ENCODE measurements at places on chromosomes 12 and 14. TPM values are rescaled to one million over a fixed set of nuclear protein-coding genes. Genes with fewer than 3 reads are reported as not detected.

DNA sequence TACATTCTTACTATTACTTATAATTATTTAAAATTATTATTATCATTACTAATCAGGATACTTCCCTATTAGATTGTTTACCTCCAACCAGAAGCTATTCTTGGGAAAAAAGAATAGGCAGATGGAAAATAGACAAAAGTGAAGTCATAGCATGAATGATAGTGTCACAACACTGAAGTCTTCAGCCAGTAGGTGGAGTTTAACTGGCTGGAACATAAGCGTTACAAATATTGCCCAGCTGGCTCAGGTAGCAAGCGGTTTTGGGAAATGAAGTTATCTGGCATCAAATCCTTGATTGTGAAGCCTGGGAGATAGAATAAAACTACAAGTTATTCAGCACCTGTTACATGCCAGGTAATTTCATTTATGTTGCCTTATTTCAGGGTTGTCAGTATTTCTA is 762.9 kb downstream of the C12orf50 start:
- DNase-seq: peak; percentile 37

- DNase-seq: peak; percentile 82
Measured at GRCh38 chr12:108804271-108804953, 53.0 kb downstream of the SSH1 start.

DNA sequence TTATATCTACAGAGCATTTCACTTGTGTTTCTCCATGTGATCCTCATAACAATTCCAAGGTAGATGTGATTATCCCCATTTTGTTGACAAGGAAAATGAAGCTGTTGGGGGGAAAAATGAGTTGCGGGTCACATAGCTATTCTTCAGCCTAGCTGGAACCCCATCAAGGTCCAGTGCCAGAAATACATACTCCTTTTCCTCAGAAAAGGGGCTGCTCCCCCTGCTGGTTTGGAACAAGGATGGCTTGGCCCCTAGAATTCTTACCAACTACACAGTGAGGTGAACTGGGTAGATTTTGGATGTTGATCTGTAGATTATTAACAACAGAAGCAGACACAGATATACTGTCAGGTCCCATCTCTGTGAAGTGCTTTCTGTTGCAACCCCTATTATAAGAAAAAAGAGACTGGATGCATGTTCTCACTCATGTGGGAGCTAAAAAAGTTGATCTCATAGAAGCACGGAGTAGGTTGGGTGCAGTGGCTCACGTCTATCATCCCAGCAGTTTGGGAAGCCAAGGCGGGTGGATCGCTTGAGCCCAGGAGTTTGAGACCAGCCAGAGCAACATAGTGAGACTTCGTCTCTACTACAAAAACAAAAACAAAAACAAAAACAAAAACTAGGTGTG is 8.9 kb downstream of the IKZF4 start:
- DNase-seq: peak; percentile 74

GRCh38 chr12:126588586-126589249 is 1523.5 kb downstream of the AACS start:
- no peak for DNase-seq

- DNase-seq: no peak
Measured at GRCh38 chr12:104856531-104856930, 101.6 kb downstream of the SLC41A2 start.

GRCh38 chr12:14651371-14651770 is 45.0 kb downstream of the GUCY2C start:
- DNase-seq: no peak

- no peak for DNase-seq
Measured at GRCh38 chr12:109510196-109510595, 32.8 kb downstream of the UBE3B start.

GRCh38 chr12:97561619-97562290 is 99.2 kb downstream of the RMST start:
- no peak for DNase-seq

DNA sequence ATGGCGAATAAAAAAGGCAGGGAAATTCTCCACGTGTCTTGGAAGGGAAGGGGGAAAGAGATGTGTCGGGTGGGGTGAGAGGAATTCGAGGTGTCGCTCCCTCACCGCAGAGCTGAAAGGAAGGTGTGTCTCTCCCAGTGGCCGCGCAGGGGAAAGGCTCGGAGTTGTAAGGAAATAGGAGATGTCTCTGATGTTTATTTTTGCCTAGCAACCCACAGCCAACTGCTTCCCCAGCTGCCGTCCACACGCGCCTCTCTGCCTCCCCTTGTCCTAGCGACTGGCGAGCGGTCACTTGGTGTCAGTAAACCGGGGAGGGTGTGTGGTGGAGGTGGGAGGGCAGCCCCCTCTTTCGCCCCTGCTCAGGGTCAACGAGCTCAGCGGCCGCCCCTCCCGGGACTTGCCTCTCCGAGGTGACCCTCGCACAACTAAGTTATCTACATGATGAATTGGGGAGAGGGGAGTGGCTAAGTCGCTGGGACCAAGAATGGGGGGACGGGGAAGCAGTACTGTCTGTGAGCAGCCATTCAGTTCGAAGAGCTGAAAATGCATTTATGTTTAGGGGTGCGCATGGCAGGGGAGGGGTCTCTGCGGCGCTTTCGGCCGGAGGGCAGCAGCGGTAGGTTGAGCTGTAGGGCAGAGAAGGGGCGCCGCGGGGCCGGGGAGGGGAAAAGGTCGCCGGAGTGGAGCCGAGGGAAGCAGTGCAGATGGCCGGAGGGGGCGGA is 585 bp upstream of the DYRK2 start:
- DNase-seq: peak; percentile 90

DNA sequence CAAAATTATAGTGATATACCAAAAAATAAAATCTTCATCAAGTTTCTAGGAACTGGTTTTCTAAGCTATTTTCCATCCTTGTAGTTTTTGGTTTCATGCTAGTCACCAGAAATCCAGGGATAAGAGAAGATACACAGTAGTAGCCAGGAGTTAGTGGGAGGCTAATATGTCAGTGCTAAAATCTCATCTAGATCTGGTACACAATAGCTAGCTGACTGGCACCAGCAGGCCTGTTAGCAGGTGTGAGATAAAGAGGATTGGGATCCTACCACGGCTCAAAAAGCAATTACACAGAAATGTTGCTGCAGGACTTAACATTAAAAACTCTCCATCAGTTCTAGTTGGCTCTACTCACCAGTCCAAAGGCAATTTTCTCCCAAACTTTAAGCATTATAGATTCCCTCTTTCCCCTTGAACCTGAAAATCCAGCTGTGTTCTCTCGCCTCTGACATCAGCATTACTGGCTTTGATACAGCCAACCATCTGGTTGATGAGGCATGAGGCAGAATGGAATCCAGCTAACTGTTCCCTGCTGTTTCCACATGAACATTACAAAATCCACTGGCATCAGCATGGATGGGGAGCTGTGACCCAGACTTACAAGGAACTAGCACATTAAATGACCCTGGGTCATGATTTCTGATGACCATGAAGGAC is 41.8 kb upstream of the CCDC196 start:
- DNase-seq: peak; percentile 38

DNA sequence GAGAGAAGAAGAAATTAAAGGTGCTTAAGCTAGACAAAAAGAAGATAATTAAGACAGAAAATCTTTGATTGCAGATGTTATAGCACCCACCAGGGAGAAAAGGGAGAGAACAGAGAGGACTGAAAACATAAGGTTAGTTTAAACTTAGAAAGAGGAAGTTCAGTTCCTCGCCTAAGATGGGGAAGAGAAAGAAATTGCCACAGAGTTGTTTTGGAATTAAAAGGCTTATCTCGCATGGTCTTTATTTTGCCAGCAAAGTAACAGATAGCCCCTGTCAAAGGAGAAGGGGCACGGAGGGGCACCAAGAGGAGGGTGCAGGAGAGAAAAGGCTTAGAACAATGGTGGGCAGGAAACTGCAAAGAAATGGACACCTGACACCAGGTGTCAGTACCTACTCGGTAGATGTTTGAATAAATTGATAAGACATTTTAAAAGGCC is 17.8 kb upstream of the OXA1L start:
- no peak for DNase-seq

- no peak for DNase-seq
Measured at GRCh38 chr14:50063876-50064420, 52.4 kb downstream of the VCPKMT start.

GRCh38 chr12:27179400-27180214 is 64.5 kb upstream of the STK38L start:
- no peak for DNase-seq

- DNase-seq: no peak
Measured at GRCh38 chr14:106276326-106277267, 750.2 kb downstream of the TMEM121 start.

- no peak for DNase-seq
Measured at GRCh38 chr12:65014504-65015271, 106.4 kb downstream of the WIF1 start.

DNA sequence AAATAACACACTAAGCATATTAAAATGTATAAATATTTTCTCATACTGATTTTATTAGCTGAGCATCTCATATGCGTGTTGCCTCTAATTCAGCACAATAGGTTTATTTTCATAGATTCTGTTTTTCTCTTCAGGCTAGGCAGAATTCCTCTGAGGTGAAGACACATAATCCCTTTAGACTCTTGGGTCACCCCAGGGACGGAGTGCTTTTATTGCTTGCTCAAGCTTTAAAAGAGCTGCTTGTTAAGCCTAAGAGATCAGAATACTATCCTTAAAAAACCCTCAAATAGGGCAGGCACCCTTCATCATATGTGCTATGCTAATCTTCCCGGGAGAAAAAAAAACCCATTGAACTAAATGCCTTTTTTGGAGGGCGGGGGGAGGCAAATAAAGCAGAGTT is 390.1 kb downstream of the KCNH5 start:
- no peak for DNase-seq

GRCh38 chr12:118472940-118473339 is 96.6 kb downstream of the SUDS3 start:
- DNase-seq: no peak

DNA sequence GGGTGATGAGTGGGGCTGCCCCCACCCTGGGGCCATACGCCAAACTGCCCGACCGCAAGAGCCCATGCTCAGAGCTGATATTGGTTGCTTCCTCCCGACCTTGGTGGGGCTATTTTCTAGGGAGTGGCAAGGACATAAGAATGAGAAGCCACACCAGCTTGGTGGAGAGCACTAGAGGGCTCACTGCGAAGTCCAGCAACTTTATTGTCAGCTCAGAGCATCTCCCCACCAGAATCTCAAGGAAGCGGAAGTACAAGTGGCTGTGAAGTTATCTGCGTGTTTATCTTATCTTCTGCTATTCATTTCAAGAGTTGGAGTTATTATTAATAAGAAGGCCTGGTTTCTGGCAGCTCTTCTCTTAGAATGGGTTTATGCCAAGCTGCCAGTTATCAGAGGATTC is 4.9 kb upstream of the PLXNC1 start:
- DNase-seq: no peak

RARG gene
- polyA plus RNA-seq: not detected

NPAS3 gene
- 4.5 TPM for polyA plus RNA-seq

HCAR1 gene
- 0.10 TPM for polyA plus RNA-seq

RPS6KL1 gene
- polyA plus RNA-seq: 10.4 TPM

KRT6C gene
- polyA plus RNA-seq: not detected

KRT75 gene
- polyA plus RNA-seq: not detected

SLC17A8 gene
- polyA plus RNA-seq: 0.22 TPM

RTL1 gene
- polyA plus RNA-seq: 33.0 TPM

LGMN gene
- polyA plus RNA-seq: 81.8 TPM

B4GALNT1 gene
- 1.7 TPM for polyA plus RNA-seq

CLEC2A gene
- polyA plus RNA-seq: not detected

IRAK3 gene
- polyA plus RNA-seq: 8.1 TPM

NOXRED1 gene
- polyA plus RNA-seq: 0.48 TPM

ABHD12B gene
- 0.64 TPM for polyA plus RNA-seq

KRT3 gene
- polyA plus RNA-seq: not detected
